ENCODE measurements at places on chromosomes 3 and 15. TPM values are rescaled to one million over a fixed set of nuclear protein-coding genes. Genes with fewer than 3 reads are reported as not detected.

DNA sequence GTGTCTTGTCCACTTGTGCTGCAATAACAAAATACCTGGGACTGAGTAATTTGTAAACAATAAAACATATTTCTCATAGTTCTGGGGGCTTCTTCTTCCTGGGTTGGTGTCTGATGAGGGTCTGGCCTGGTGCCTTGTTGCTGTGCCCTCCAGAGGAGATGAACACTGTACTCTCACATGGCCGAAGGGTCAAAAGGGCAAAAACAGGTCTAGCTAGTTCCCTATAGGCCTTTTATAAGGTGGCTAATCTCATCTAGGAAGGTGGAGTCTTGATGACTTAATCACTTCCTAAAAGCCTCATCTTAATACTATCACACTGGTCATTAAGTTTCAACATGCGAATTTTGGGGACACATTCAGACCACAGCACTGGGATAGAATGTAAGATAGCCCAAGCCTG, 228.4 kb downstream of the TLE3 start:
- no peak for DNase-seq

- no peak for DNase-seq
Observed at GRCh38 chr3:188019727-188020126, 134.2 kb upstream of the LPP start.

DNA sequence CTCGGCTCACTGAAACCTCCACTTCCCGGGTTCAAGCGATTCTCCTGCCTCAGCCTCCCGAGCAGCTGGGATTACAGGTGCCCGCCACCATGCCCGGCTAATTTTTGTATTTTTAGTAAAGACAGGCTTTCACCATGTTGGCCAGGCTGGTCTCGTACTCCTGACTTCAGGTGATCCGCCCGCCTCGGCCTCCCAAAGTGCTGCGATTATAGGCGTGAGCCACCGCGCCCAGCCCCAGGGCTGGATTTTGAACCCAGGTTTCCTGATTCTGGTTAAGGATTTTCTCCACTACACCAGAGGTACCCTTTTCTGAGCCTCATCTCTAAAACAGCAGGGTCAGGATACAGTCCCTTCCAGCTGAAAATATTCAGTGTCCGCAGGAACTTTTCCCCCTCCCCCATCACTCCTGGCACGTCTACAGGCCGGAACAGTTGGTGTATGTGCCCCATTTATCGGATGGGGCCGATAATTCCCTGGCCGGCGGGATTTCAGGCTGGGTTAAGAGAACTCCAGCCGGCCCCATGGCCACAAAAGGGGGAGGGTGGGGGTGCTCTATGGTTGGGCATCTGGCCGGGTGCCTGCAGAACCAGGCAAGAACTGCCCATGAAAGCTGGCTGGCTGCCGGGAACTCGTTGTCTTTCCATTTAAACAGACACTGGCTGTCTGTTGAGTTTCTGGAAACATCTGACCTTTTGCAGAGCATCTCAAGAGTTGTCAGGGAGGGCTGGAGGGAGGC, 26.8 kb upstream of the SEMA4B start:
- peak; percentile 90 for DNase-seq

DNA sequence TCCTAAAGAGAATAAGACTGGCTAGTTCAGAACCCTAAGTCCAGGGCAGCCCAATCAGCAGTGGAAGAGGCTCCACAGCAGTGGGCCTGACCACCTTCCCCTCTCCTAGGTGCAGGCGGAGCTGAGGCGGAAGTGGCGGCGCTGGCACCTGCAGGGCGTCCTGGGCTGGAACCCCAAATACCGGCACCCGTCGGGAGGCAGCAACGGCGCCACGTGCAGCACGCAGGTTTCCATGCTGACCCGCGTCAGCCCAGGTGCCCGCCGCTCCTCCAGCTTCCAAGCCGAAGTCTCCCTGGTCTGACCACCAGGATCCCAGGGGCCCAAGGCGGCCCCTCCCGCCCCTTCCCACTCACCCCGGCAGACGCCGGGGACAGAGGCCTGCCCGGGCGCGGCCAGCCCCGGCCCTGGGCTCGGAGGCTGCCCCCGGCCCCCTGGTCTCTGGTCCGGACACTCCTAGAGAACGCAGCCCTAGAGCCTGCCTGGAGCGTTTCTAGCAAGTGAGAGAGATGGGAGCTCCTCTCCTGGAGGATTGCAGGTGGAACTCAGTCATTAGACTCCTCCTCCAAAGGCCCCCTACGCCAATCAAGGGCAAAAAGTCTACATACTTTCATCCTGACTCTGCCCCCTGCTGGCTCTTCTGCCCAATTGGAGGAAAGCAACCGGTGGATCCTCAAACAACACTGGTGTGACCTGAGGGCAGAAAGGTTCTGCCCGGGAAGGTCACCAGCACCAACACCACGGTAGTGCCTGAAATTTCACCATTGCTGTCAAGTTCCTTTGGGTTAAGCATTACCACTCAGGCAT, 33.7 kb downstream of the VIPR1 start:
- DNase-seq, result no peak

ATP8B4 gene
- total RNA-seq, result 6.8 TPM
